Epithelial cell of umbilical artery (primary cell): ENCODE measurements at places on chromosomes 4 and X. TPM values are rescaled to one million over a fixed set of nuclear protein-coding genes. Genes with fewer than 3 reads are reported as not detected.

The FRMPD4 gene
- not detected in 2 replicates for total RNA-seq

The RBM46 gene
- total RNA-seq, result under 0.01 TPM in 1 of 2 replicates, not detected in the other

The ADH1C gene
- total RNA-seq, result not detected in 2 replicates

The GNRHR gene
- not detected in 2 replicates for total RNA-seq

The KIF4A gene
- 15.9 and 22.5 TPM in 2 replicates for total RNA-seq

The DCLK2 gene
- total RNA-seq, result 1.6 and 3.2 TPM in 2 replicates

The RAB28 gene
- total RNA-seq, result 15.3 and 16.6 TPM in 2 replicates

The DCAF4L1 gene
- total RNA-seq, result under 0.01 and 0.15 TPM in 2 replicates

The PPP1R3F gene
- total RNA-seq, result 1.9 and 2.9 TPM in 2 replicates

The USP38 gene
- total RNA-seq, result 21.3 and 22.1 TPM in 2 replicates

The SPINK2 gene
- not detected in 2 replicates for total RNA-seq

The RBMX2 gene
- total RNA-seq, result 16.9 and 19.5 TPM in 2 replicates

The LAMTOR3 gene
- 30.5 and 49.4 TPM in 2 replicates for total RNA-seq

The GSX2 gene
- total RNA-seq, result not detected in 2 replicates

The BGN gene
- 15.7 and 30.5 TPM in 2 replicates for total RNA-seq

The TSPAN7 gene
- 3.6 and 6.2 TPM in 2 replicates for total RNA-seq

The HTN1 gene
- not detected in 2 replicates for total RNA-seq

The KCNE5 gene
- not detected in 2 replicates for total RNA-seq

The PABPC5 gene
- 1.2 and 1.3 TPM in 2 replicates for total RNA-seq

The RAP2C gene
- 21.4 and 32.2 TPM in 2 replicates for total RNA-seq

The HSFX3 gene
- total RNA-seq, result not detected in 2 replicates

The XKRX gene
- under 0.01 and 0.15 TPM in 2 replicates for total RNA-seq

The PSAPL1 gene
- not detected in 2 replicates for total RNA-seq

The STK26 gene
- 9.4 and 16.9 TPM in 2 replicates for total RNA-seq

The MAGEC2 gene
- total RNA-seq, result not detected in 2 replicates

The REELD1 gene
- total RNA-seq, result not detected in 2 replicates

The TASL gene
- not detected in 2 replicates for total RNA-seq

The TRIML2 gene
- total RNA-seq, result not detected in 2 replicates

The GPR34 gene
- total RNA-seq, result not detected in 2 replicates

The ZAR1 gene
- not detected in 2 replicates for total RNA-seq

The IL1RAPL2 gene
- total RNA-seq, result not detected in 2 replicates

The CSAG1 gene
- total RNA-seq, result not detected in 2 replicates

The GYPE gene
- 0.30 and 0.32 TPM in 2 replicates for total RNA-seq

The ATG4A gene
- 40.3 and 44.7 TPM in 2 replicates for total RNA-seq

The ASB12 gene
- total RNA-seq, result not detected in 2 replicates

The TLR6 gene
- total RNA-seq, result 0.65 and 0.76 TPM in 2 replicates

The CPZ gene
- total RNA-seq, result under 0.01 TPM in 1 of 2 replicates, not detected in the other

The ACTRT1 gene
- not detected in 2 replicates for total RNA-seq

The DAPP1 gene
- not detected in 2 replicates for total RNA-seq

The MAGIX gene
- 0.65 and 1.7 TPM in 2 replicates for total RNA-seq

The XAGE1A gene
- total RNA-seq, result not detected in 2 replicates

The GAGE2A gene
- not detected in 2 replicates for total RNA-seq

The GJB1 gene
- total RNA-seq, result not detected in 2 replicates

The C4orf46 gene
- 13.6 and 20.4 TPM in 2 replicates for total RNA-seq

The PHEX gene
- 0.65 and 0.76 TPM in 2 replicates for total RNA-seq
